ENCODE measurements at places on chromosomes 13 and 19.

DNA sequence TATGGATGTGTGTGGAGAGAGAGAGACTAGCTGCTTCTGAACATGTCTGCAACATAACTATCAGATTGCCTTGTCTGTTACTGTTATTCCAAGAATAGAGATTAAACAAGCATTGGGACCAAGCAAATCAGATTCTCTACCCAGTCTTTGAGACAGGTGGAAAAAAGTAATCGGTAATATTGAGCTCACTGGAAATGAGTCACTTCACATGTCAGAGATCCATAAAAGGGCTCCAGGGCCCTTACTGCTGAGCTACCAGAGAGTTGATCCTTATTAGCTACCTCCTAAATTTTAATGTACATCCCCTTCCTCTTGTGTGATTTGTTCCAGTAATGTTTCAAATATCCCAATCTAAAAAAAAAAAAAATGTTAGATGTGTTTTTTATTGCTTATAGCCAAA lies 2118.0 kb downstream of the PCDH9 start:
- DNase-seq = no peak

GRCh38 chr19:41341669-41342490 lies 11.8 kb downstream of the TGFB1 start:
- DNase-seq = no peak

GRCh38 chr13:21556051-21556450 lies 47.9 kb downstream of the MICU2 start:
- DNase-seq = no peak

GRCh38 chr13:76955193-76955592 lies 6.9 kb downstream of the ACOD1 start:
- DNase-seq = no peak

GRCh38 chr19:12346896-12347295 lies 13.5 kb upstream of the ZNF563 start:
- DNase-seq = no peak

DNA sequence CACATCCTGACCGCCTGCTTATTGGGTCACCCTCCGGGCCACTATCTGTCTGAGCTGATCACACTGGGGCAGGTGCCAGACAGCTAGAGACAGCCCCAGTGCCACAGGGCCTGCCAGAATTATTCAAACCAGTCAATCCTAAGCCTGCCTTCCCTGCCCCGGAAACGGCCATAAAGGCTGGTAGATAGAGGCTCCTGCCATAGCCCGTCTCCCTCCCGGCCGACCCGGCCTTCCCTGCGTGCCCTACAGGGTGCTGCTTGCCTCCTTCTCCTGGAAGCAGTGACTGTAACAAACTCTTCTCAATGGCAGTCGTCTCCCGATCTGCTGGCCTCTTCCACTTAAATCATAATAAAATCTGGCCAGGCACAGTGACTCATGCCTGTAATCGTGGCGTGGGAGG lies 158.6 kb upstream of the SOX1 start:
- DNase-seq = no peak

DNA sequence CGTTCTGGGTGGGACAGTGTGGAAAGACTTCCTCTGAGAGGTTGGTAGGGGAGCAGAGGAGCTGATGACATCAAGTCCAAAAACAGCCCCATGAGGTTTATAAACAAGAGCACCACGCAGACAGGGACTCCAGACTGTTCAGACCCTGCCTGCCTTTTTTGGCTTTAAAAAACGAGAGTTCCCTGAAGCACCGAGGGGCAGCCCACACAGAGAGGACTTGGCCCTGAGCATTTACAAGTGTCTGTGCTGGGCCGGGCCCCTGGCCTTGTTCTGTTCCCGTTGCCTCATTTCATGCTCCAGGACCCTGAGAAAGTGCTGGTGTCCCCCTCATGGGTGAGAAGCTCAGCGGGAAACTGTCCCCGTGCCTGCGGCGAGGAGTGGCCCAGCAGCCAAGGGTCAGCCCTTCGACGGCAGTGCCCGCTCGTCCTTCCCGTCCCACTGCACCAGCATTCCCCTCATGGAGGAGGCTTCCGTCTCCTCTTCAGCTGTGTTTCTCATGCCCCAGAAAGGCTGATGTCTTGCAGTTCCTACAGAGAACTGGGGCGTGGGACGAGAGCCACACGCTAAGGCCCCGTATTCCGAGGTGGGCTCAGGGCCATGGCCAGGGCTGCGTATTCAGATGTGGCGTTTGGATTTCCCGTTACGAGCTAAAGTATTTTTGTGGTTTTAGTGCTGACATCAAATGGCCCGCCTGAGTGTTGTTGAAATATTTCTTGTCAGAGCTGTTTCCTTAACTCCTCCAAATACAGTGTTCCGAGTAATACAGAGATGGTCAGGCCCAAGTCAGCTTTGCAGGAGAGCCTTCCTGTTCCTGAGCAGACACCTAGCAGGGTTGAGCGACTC lies 93.5 kb downstream of the ATP11A start:
- no peak for DNase-seq

DNA sequence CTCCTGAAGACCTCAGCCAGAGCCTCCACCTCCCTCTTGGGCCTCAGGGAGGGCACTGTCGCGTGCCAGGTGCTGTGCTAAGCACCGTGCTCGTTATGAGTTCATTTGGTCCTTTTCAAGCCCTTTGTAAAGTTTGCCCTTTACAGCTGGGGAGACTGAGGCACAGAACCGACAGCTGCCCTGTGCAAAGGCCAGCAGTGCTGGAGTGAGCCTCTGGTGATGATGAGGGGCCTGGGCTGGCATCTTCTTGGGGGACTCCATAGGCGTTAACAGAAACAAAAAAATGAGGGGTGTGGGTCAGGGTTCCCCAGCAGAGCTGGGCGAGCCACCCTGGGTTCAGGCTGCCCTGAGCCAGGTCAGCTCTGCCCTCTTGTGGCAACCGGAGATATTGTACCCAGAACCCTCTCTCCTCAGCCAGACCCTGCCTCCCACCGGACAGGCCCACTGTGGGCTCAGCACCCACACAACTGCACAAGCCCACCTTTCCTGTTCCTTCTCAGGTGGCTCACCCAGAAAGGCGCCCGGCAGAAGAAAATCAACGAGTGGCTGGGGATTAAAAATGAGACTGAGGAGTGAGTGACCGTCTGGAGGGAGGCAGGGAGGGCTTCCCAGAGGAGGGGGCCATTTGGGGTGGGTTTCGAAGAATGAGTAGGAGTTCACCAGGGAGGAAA lies 5.5 kb upstream of the IFI30 start:
- peak; percentile 5 for DNase-seq

DNA sequence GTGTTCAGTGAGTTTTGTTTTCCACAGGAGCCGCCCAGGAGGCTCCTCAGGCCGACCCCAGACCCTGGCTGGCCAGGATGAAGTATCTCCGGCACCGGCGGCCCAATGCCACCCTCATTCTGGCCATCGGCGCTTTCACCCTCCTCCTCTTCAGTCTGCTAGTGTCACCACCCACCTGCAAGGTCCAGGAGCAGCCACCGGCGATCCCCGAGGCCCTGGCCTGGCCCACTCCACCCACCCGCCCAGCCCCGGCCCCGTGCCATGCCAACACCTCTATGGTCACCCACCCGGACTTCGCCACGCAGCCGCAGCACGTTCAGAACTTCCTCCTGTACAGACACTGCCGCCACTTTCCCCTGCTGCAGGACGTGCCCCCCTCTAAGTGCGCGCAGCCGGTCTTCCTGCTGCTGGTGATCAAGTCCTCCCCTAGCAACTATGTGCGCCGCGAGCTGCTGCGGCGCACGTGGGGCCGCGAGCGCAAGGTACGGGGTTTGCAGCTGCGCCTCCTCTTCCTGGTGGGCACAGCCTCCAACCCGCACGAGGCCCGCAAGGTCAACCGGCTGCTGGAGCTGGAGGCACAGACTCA lies 12.9 kb downstream of the B3GNT3 start:
- no peak for DNase-seq

DNA sequence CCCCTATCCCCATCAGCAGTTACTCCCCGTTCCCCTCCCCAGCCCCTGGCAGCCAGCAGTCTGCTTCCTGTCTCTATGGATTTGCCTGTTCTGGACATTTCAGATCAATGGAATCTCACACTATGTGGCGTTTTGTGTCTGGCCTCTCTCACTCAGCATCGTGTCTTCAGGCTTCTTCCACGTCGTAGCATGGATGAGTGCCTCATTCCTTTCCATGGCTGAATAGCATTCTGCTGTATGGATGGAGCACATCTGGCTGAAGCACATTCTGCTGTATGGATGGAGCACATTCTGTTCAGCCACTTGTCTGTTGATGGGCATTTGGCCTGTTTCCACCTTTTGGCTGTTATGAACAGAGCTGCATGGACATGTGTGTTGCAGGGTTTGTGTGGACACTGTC lies 29.5 kb downstream of the CRTC1 start:
- no peak for DNase-seq

- no peak for DNase-seq
Observed at GRCh38 chr13:43156916-43157315, 133.5 kb downstream of the DNAJC15 start.

GRCh38 chr13:44293908-44294735 lies 79.5 kb upstream of the SERP2 start:
- DNase-seq = no peak

GRCh38 chr13:46295491-46296114 lies 83.9 kb downstream of the LRRC63 start:
- DNase-seq = no peak

GRCh38 chr19:35693835-35694599 lies 10.3 kb upstream of the ZBTB32 start:
- DNase-seq = peak; percentile 98

- no peak for DNase-seq
Observed at GRCh38 chr19:42233678-42234292, 8.6 kb downstream of the GSK3A start.

- no peak for DNase-seq
Observed at GRCh38 chr13:71217827-71218226, 649.2 kb downstream of the DACH1 start.

GRCh38 chr13:24063281-24063877 lies 97.1 kb upstream of the SPATA13 start:
- DNase-seq = peak; percentile 66

DNA sequence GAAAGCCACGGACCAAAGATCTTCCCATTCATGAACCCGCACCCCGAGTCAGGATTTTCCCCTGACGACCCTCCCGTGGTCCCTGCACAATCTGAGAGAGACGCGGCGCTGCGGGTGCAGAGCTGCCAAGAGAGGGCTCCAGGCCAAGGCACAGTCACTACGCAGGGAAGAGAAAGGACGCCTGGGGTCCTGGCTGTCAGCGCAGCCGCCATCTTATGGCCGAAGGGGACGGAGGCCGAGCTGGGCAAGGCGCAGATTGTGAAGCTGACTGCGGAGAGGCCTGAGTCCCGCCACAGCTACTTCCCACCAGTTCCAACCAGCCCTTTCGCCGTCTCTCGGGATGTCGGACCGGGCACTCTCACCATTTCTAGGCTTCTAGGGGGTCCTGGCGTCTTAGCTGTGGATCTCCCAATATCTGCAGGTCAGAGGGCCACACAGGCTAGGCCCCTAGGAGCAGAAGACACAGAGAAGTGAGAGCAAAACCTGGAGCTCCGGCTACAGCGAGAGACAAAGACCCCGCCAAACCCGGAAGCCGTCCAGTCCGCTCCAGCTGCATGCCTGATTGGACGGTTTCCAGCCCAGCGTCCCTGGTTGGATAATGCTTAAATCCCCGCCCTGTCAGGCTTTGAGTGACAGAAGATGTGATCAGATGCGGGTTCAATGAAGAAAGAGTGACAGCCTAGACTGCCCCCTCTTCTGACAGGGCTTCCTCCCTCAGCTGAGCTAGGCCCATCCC lies at the start of gene ZNF100:
Gene ZNF100 (minus strand): TSS at position 515 of the 736 bp plus-strand sequence. CDS start 150 bp downstream, at position 365.
- peak; percentile 88 for DNase-seq

DNA sequence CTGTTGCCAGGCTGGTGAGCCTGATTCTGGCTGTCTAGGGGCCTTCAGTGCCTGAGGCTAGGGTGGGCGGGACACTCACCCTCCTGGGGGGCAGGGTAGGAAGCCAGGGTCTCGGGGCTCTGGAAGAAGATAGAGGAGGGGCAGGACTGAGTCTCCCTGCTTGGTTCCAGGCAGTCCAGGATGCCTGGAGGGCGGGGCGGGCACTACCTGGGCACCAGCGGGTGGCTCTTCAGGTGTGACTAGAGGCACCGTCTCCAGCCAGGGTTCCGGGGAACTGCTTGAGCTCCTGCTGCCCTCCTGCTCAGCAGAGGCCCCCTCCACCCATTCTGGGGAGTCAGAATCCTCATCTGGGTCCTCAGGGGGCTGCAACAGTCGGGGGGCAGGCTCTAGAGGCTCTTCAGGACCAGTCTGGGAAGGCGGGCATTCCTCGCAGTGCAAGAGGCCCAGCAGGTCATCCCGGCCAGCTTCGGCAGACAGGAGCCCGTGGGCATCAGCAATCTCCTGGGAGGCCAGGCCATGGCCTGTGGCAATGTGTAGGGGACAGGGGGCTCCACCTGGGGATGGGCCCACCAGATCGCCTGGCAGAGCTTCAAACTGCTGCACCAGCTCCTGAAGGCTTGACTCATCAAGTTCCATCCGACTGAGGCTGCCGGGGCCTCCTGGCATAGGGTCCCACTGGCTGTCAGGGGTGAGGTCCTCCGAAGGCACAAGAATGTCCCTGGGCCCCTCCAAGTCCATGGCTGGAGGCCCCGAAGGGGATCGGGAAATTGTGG lies 1.8 kb downstream of the APBA3 start:
- no peak for DNase-seq

- no peak for DNase-seq
Observed at GRCh38 chr19:30862876-30863275, 486.4 kb downstream of the TSHZ3 start.

DNA sequence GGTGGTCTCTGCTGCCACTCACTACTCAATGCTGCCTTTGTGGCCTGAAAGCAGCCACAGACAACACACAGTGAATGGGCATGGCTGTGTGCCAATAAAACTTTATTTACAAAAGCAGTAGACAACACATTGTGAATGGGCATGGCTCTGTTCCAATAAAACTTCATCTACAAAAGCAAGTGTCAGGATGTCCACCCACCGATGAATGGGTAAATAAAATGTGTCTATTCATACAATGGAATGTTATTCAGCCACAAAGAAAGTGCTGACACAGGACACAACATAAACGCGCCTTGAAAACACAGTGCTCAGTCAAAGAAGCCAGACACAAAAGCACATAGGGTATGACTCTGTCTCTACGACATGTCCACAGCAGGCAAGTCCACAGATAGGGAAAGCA lies 20.1 kb downstream of the ZSCAN5A start:
- DNase-seq = peak; percentile 93

DNA sequence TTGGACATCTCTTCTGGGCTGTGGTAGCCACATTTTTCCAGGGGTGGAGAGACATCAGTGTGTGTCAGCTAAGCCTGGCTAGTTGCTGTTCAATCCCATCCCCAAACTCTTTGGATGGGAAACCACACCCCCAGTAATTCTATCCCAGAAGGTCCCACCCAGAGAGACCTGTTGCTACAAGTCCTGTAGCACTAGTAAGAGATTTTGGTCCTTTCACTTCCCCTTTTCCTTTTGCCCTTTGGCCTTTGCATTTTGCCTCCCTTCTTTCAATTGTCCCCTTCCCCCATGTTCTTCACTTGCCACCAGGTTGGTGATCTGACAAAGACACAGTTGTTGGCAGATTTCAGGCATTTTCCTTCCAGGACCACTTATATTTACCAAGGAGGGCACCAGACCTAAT lies 3.8 kb downstream of the CBY2 start:
- DNase-seq = no peak

GRCh38 chr19:52896431-52897137 lies 851 bp downstream of the ZNF320 start:
- DNase-seq = peak; percentile 12

- no peak for DNase-seq
Observed at GRCh38 chr19:27780367-27781075, 1432.4 kb downstream of the UQCRFS1 start.

- no peak for DNase-seq
Observed at GRCh38 chr13:53191091-53191490, 162.5 kb downstream of the OLFM4 start.
